ENCODE measurements at places on chromosomes 6 and 20.

DNA sequence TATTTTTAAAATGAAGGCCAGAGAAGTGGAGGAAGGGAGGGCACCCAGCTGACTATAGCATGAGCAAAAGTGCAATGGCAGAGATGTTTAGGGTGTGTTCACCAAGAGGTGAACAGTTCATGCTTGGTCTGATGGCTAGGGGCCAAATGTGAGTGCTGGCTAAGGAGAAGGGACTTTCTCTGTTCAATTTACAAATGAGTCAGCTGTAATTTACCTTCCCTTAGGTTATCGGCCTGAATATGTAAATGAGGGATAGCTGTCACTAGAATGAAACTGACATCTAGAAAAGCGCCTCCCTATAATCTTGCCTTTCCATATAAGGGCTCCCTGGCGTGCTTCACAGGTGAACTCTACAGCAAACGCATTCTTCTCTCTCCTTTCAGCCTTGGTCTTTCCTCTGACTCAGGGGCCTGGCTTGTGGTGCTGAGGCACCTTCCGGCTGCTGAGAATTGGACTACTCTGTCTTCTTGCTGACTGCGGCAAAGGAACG is 114.7 kb upstream of the BACH2 start:
- DNase-seq, result no peak

DNA sequence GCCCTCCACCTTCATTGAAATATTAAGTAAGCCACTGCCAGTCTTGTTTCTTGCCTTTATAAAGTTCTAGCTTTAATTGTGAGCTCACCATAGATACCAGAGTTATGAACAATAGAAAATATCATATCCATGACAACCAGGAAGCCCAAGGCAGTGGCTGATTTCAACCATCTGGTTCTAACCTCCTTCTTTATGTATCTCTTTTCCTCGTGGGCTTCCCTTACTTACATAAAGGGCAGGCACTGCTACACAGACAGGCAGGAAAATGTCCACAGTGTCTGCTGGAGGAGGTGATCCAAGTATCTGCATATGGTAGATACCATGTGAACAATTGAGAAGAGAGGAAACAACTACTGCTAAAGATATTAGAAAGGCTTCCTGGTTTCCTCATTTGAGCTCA is 65.2 kb upstream of the PRND start:
- no peak for DNase-seq

DNA sequence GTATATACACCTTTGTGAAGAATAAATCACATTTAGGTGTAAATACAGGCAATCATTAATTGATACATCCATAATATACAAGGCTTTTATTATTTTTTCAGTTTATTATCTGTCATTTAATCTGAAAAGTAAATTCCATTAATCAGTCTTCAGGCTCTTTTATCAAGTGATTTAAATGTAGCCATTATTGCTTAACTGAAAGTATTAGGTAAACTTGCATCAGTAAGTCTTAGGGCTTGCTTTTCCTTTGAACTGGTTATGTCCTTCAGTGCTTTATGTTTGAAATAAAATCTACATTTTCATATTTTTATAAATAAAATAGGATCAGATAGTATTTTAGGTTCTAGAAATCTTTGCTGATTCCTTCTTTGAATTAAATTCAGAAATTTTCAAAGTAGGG is 4.1 kb downstream of the TPBG start:
- no peak for DNase-seq

DNA sequence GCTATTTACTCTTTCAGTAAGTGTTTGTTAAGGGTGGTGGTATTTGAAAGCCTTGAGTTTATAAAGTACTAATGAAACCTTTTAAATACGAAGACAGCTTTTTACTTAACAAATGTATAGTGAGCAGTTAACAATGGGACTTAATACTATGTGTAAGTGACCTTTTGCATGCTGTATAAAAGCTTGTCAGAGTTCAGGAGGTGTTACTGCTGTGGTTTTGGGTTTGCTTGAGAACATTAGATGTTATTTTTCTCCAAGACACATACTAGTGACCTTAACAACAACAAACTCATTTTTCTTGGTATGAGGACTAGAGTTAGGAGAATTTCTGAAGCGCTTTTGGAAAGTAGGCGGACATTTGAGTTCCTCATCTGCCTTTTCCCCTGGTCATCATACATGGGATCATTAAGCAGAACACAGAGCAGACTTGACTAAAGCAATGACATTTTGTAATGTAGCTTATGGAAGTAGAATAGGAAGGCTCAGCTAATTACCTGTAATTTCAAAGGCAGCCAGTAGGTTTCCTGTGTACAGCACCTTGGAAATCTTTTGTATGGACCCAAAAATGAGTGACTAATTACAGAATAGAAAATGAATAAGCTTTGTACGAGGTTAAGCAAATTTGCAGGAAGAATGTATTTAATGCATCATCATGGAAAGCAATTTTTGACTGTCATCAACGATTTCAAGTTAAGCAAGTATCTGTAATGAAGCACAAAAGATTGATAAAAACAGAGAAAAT is 14.1 kb downstream of the CDYL start:
- no peak for DNase-seq

- no peak for DNase-seq
Measured at GRCh38 chr20:34389206-34389953, 26.3 kb downstream of the ITCH start.

All from right cardiac atrium (tissue), 5 donors.